Right kidney (tissue), 9 donors: ENCODE measurements at places on chromosomes 2 and 18.
A peak's percentile ranks its signal among the peaks of the same experiment; 100 is the strongest.

DNA sequence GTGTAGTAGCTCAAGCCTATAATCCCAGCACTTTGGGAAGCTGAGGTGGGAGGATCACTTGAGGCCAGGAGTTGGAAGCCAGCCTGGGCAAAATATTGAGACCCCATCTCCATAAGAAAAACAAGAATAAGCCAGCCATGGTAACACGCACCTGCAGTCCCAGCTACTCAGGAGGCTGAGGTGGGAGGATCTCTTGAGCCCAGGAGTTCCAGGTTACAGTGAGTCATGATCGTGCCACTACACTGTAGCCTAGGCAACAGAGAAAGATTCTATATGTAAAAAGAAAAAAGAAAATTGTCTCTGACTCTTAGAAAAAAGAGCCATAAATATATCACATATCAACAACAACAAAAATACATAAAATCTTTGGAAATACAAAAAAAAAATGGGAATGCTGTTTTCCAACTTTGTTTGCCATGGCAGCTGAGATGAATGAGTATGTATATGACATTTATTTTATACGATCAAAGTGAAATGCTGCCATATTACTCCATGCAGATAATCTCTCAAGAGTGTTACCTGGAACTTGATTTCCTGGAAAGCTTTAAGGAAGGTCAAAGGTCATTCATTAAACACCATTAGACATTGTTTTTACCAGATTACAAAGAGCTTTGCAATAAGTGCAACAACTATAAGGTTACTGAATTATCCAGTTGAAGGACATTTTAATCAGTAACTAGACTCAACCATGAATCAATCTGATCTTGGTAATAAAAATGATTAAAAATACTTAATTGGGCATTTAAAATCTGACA is 19.7 kb upstream of the DAPL1 start:
- DNase-seq = no peak

GRCh38 chr2:211086049-211086448 is 529.6 kb downstream of the CPS1 start:
- no peak for DNase-seq

GRCh38 chr2:191165176-191165643 is 14.4 kb upstream of the STAT4 start:
- DNase-seq = peak; percentile 24

- no peak for DNase-seq
Observed at GRCh38 chr2:181474222-181474881, 17.2 kb downstream of the ITGA4 start.

DNA sequence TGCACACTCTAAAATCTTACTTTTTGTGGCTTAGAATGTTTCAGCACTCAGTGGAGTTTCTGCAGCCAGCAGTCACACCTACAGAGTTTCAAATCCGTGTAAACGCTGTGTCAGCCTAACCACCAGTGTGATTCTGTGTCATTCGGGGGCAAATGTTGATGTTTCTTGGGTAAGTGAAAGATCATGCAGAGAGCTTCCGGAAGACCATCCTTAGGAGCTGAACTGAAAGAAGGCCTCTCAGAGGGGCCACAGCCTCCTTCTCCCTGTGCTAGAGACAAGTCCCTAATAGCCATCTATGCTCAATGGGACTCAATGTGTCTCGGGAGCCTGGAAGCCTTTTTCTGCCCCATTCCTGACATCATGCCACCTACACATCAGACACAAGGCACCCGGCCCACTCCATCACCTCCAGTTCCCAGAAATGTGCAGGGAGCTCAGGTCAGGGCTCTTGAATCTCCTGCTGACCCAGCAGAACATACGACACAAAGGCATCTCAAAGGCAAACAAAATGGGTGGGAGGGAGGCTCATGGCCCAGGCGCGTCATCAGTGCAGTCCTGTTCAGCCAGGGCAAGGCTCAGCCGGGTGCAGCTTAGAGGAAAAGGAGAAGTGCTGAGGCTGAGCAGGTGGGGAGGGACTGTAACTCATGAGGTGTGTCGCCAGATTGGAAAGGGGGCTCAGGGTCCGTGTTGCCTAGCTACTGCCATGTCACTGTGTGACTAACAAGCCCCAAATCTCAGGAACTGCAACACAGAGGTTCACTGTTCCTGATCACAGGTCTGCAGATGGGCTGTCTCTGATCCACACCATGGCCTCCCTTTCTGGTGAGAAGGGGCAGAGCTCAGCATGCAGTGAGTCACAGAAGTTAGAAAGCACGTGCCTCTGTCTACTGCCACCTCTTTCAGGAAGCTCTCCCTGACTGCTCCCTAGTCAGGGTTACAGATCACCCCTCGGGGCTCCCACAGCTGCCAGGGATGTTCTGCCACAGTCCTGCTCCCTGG is 82.0 kb downstream of the SMAD7 start:
- peak; percentile 40 for DNase-seq

- no peak for DNase-seq
Observed at GRCh38 chr2:30701782-30702181, 105.5 kb downstream of the CAPN13 start.

DNA sequence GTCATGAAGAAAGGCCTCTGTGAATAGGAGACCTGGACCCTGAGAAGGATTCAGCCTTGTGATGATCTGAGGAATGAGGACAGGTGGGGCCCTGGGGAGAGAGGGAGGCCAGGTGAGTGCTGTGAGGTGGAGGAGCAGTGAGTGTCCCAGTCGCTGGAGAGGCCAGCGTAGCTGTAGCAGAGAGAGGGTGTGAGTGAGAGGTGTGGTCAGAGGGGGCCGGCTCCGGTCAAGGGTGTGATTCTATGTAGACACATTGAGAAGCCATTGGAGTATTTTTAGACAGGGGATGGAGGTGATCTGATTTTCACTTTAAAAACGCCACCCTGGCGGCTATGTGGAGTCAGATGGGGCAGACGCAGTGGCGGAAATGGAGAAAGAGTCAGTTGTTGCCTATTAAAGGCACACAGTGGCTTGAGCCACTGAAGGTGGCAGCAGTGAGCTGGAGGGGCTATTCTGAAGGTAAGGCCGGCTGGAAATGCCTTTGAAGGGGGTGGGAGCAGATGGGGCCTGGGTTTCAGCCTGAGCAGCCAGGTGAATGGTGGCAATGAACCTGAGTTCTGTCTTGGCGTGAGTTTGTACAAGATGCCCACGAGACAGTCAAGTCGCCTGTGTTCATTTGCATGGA is 55.6 kb downstream of the GREB1 start:
- no peak for DNase-seq

DNA sequence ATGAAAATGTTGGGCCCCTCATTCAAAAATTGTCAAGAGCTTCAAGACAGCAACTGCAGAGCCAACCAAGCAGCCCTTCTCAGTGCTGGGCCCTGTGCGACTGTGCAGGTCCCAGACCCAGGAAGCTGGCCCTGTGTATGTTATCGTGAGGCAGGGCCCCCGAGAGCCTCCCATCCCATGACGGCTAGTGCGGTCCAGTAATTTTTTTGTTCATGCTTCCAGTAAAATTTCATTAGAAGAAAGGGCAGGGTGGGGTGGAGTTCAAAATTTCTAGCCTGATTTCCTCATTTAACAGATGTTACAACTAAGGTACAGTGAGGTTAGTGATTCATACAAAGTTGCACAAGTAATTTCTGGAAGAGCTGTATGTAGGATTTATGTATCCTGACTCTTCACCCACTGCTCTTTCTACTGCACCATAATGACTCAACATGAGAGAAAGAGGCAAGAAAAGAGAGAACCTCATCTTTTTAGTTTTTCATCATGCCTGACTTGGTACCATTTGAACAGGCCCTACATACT is 105.5 kb downstream of the ZEB2 start:
- DNase-seq = no peak

GRCh38 chr18:42112657-42113420 is 157.8 kb downstream of the PIK3C3 start:
- no peak for DNase-seq

- DNase-seq = no peak
Observed at GRCh38 chr2:238926761-238927611, 79.1 kb downstream of the TWIST2 start.

GRCh38 chr2:239315308-239315707 is 85.5 kb downstream of the HDAC4 start:
- no peak for DNase-seq
